ENCODE measurements at places on chromosomes 2 and 18.

DNA sequence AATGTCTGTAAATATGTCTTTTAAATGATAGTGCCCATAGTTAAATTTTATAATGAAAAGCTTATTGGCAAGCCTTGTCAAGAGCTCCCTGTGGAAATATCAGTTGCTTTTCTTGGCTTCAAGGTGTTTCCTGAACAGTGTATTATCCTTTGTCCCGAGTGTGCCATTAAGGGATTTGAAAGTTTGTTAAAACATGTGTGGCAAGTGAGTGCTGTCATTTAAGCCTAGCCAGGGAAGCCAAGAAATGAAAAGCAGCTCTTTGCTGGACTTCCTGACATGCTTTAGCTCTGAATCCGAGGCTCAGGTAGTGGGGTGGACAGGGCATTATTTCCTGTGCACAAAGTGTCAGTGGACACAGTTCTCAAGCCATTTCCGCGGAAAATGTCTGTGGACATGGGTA is 111.5 kb downstream of the DIS3L2 start:
- DNase-seq = no peak

GRCh38 chr2:24843330-24843860 is 50.2 kb downstream of the CENPO start:
- no peak for DNase-seq

GRCh38 chr2:203758841-203759689 is 52.6 kb downstream of the CD28 start:
- no peak for DNase-seq

DNA sequence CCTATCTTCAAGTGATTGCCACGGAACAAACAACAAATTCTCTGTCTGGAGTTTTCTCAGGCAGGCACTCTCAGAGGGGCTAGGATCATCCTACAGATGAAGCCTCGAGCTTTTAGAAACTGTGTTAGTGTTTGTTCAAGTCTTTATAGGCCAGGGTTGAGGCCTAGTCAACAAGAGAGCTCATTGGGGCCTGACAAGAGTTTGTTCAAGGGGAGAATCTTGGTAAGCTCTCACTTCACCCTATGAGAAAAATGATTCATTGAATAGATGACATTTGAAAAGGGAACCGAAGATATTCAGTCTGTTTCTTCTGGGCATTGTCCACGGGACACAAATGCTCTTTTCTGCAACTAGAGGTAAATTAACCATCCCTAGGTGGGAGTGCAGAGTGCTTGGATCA is 476.9 kb downstream of the PTPRM start:
- DNase-seq = no peak

GRCh38 chr2:84844141-84844540 is 36.7 kb downstream of the TRABD2A start:
- no peak for DNase-seq

DNA sequence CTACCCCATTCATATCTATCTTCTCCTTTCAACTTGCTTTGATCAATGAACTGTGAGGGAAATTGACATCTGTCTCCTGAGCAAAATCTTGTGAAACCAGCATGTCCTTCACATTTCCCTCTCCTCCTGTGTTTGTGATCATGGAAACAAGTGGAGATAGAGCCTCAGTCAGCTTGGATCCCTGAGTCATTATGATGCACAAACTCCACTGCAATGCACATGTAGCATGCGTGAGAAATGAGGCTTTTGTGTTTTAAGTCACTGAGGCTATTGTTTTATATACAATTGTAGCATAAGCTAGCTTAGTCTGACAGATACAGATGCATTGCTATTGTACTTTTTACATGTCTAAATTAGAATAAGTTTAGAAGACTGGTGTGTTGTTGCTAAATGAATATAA is 85.2 kb upstream of the HNMT start:
- no peak for DNase-seq

- DNase-seq = no peak
Measured at GRCh38 chr2:68813596-68813995, 57.6 kb downstream of the BMP10 start.

- no peak for DNase-seq
Measured at GRCh38 chr2:54864096-54864495, 140.6 kb downstream of the EML6 start.

- DNase-seq = no peak
Measured at GRCh38 chr18:73923866-73924265, 223.8 kb downstream of the FBXO15 start.

DNA sequence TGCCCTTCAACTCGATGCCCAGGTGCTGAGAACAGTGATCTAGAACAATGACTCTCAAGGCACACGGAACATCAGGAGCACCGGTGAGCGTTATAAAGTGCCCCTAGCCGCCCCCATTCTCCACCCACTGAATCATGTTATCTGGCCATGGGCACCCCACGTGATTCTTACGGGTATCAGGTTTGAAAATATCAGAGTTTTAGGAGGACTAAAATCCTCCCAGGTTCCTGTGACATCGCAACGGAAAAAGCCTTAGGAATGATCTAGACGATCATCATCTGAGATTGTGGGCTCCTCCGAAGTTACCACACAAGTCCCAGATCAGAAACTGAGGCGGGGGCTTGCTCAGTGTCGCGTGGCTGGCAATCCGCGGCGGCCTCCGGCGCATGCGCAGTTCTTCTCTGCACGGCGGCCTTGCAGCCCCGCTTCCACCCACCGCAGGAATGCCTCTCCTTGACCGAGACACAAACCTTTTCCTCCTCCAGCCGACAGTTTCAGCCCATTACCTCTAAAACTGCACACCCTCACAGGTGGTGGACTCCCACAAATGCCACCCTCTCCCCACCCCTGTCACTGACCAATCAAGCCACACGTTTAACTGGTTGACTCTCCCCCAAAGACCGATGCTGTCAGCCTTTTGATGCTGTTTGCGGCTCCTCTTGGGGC is 5.8 kb upstream of the MRPL33 start:
- peak; percentile 42 for DNase-seq

DNA sequence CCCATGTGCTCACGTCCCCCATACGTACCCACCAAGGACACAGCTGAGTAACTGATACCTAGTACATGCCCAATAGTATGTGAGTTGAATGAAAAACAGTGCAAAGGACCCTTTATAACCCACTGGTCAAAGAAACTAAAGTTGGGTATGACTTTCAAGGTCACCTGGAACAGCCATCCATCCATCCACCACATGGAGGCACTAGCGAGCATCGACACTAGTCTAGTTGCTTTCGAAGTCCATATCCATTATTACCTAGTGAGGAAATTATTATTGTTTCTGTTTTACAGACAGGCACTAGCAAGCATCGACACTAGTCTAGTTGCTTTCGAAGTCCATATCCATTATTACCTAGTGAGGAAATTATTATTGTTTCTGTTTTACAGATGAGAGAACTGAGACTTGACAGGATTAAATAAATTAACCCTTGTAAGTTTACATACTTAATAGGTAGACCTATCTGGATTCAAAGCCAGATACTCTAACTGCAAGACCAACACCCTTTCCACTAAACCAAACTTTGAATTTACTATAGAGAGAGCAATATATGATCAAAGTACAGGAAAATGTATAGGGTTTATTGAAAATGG is 233.7 kb downstream of the METTL4 start:
- no peak for DNase-seq

- DNase-seq = no peak
Measured at GRCh38 chr2:176565641-176566323, 296.5 kb downstream of the MTX2 start.

DNA sequence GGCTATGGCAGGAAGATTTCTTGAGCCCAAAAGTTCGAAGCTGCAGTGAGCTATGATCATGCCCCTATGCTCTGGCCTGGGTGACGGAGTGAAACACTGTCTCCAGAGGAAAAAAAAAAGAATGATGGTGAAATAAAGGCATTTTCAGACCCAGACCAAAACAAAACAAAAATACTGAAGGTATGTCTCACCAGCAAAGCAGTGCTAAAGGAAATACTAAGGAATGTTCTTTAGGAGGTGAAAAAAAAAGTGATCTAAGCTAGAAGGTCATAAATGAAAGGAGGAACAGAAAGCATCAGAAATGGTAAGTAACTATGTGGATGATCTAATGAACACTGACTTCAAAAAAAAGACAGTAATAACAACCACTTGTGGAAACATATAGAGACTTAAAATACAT is 18.7 kb downstream of the SS18 start:
- DNase-seq = no peak

DNA sequence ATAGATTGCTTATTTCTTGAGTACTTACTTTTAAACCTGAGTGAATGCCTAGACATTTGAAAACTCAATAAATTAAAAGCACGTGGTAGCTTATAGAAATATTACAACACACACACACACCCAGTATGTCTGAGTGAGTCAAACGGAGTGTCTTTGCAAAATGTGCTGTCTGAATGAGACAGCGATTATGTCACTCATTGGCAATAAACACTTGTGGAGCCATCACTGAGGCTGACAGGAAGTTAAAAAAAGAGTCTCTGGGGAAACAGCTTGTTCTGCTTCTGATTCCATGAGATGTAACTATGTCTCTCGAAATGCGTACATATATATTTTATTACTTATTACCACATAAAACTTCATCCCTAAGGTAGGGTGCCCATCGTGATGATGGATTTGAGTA is 22.3 kb upstream of the VPS4B start:
- no peak for DNase-seq

- DNase-seq = no peak
Measured at GRCh38 chr2:169983506-169983905, 156.3 kb downstream of the UBR3 start.

GRCh38 chr2:161578998-161579397 is 45.2 kb upstream of the SLC4A10 start:
- DNase-seq = no peak

DNA sequence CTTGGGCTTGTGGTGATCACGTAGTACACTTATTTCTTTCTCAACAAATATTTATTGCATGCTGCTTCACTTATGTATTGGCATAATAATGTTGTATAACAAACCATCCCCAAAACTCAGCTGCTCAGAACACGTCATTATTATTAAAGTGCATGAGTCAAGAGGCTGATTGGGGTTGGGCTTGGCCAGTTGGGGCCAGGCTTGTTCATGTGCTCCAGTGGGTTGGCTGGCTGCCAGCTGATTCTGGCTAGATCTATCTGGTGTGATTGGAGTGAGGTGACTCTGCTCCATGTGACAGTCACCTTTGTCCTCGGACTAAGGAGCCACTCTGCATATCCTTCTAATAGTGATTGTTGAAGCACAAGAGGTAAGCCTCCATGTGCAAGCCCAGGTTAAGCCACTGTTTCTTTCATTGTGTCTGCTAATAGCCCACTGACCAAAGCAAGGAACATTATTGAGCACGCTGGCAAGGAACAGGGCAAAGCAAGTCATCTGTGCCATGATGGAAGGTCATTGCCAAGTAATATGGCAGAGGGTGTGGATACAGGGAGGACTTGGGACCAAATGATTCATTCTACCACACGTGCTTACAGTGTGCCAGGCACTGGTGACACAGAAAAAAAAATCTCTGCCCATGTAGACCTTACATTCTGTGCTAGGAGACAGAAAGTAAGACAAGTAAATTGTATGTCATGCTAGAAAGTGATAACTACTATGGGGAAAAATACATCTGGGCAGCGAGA is 63.3 kb upstream of the TMEM182 start:
- no peak for DNase-seq

DNA sequence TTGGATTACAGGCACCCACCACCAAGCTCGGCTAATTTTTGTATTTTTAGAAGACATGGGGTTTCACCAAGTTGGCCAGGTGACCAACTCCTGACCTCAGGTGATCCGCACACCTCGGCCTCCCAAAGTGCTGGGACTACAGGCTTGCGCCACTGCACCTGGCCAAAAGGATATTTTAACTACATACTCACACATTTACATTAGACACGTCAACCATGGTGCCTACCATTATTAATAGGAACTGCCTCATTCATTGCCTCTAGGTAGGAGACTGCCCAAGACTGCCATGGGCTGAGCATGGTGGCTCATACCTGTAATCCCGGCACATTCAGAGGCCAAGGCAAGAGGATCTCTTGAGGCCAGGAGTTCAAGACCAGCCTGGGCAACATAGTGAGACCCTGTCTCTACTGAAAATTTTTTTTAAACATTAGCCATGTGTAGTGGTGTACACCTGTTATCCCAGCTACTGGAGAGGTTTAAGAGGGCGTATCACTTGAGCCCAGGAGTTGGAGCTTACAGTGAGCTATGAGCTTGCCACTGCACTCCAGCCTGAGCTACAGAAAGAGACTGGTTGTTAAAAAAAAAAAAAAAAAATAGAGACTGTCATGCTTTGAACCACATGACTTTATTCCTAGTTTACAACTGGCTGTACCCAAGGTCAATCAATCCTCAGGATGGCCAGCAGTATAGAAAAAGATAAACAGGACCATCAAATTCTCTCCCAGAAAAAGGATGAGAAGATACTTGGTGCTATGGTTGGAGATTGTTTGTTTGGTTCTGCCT is 31.1 kb upstream of the EPC2 start:
- no peak for DNase-seq

- no peak for DNase-seq
Measured at GRCh38 chr2:169072163-169072925, 3.0 kb downstream of the DHRS9 start.

- no peak for DNase-seq
Measured at GRCh38 chr18:26540043-26540628, 8.2 kb downstream of the KCTD1 start.
